ENCODE measurements at places on chromosomes 16 and 17.

DNA sequence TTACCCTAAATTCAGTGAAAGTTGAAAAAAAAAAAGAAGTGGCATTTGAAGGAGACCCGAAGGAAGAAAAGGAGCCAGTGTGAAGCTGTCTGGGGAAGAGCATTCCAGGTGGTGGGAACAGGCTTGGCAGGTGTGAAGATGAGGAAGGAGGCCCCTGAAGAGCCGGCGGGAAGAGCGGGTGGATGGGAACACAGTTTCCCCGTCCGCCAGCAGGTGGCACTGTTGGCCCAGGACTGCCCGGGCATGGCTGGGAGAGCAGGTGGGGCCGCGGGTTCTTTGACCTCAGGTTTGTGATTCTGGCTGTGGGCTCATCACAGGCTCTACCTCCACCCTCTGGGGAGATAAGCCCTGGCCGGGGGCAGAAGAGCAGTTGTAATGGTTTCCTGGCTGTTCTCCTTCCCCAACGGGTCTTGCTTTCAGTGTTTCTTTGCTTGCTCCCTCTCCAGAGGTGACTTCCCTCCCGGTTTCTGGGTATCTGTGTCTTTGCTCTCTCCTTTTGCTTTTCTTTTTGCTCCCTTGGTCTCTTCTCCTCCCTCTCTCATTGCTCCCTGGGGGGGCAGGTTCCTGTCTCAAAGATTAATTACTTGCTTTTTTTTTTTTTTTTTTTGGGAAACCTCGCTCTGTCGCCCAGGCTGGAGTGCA is 32.3 kb downstream of the RAP1GAP2 start:
- peak; percentile 83 for DNase-seq

DNA sequence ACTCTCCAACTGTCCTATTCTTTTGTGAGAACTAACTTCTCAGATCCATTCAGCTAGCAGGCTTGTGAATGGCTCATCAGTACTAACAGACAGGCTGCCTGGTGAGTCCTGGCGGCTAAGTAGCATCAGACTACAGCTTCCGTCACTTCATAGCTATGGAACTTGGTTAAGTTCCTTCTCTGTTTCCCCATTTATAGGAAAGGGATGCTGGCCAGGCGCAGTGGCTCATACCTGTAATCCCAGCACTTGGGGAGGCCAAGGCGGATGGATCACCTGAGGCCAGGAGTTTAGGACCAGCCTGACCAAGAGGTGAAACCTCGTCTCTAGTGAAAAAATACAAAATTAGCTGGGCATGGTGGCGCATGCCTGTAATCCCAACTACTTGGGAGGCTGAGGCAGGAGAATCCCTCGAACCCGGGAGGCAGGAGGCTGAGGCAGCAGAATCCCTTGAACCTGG is 49.9 kb upstream of the TANGO6 start:
- DNase-seq = no peak

DNA sequence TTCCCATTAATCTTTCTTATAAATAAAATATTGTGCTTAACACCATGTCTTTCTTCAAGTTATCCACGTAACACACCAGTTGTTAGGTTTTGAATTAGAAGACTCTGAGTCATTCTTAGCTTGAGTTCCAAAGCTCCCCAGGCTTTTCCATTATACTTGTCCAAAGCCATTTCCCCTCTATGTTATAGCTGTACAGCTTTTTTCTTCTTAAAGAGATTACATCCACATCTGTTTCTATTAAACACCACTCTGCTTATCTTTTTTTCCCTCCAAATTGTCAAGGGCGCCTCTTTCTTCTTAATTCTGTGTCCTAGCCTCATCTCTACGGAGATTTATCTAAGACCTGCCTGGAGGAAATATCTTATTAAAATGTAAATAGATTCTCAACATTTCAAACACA is 139.4 kb upstream of the CPHXL start:
- DNase-seq = no peak

- DNase-seq = no peak
Measured at GRCh38 chr16:54503011-54503855, 216.6 kb upstream of the IRX3 start.

GRCh38 chr16:67111951-67112444 is 2.3 kb downstream of the PHAF1 start:
- no peak for DNase-seq

- no peak for DNase-seq
Measured at GRCh38 chr17:5011928-5012327, 14.2 kb downstream of the KIF1C start.

DNA sequence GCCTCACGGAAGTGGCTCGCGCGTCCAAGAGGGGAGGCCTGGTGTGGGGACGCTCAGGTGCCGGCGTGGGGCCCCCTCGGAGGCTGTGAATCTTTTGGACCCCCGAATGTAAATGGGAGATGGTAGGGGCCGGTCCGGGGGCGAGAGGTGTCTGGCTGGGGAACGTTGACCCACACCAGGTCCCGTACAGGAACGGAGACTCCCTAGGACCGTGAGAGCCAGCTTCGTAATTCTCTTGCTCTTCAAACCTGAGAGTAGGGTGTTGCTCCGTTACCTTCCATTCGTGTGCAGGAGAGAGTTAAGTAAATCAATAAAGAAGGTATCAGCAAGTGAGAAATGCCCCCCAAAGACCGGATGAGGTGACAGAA is 481 bp downstream of the LYRM1 start:
- no peak for DNase-seq

DNA sequence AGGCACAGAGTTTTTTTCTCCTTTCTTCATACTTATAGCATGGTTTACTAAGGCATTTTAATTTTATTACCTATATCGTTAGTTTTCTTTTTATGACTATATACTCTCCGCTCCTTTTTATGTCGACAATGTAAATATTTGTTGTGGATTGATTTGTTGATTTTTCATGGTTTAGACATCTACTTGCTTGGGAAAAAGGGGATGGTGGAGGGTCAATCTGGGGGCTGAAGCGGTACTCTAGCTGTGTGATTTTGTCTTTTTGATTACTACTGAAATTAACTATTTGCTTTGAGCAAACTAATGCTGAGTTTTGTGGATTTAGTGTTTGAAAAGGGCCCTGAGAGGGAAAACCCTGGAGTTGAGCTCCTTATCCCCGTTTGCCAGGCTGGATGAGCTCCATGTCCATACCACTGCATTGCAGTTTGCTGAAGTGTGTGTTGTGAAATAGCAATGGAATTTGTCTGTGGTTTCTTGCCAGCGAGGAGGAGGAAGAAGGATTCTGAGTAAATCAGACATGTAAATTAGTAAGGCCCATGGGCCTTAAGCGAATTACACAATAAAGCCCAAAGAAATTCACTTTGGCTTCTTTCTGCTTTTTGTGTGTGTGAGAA is 72.0 kb downstream of the FTO start:
- no peak for DNase-seq

GRCh38 chr17:897970-898619 is 81.5 kb downstream of the NXN start:
- no peak for DNase-seq

DNA sequence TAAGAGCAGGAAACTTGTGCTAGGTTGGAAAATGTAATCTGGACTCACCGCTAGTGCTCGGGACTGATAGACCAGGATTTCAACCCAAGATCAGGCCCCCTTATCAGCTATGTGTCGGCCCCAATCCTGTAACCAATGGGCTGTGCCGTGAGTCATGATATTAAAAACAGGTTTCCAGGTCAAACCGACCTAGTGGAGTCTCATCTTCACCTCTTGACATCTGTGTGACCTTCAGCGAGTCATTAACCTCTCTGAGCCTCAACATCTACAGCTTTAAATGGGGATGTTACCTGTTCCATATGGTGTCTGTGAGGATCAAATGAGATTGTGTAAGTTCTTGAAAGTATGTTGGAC is 512 bp downstream of the PMM2 start:
- DNase-seq = no peak

- DNase-seq = no peak
Measured at GRCh38 chr16:733382-734207, 6.7 kb downstream of the HAGHL start.

GRCh38 chr17:8345951-8346665 is 6.5 kb downstream of the ODF4 start:
- DNase-seq = no peak

- no peak for DNase-seq
Measured at GRCh38 chr16:89484923-89485679, 5.3 kb downstream of the ANKRD11 start.

DNA sequence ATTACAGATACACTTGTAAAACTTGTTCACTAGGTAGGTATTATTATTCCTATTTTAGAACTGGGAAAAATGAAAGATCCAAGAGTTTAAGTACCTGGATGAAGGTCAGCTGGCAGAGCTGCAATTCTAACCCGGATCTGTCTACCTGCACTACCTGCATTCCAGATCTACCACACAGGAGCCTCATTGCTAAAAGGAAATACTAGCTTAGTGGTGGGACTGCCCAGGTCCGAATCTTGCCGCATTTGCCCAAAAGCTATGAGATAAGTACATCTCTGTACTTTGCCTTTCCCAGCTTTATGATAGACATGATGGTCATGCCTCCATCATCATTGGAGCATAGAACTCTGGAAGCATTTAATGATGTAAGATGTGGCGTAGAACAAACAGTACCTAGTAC is 36.8 kb upstream of the TEKT3 start:
- DNase-seq = no peak

DNA sequence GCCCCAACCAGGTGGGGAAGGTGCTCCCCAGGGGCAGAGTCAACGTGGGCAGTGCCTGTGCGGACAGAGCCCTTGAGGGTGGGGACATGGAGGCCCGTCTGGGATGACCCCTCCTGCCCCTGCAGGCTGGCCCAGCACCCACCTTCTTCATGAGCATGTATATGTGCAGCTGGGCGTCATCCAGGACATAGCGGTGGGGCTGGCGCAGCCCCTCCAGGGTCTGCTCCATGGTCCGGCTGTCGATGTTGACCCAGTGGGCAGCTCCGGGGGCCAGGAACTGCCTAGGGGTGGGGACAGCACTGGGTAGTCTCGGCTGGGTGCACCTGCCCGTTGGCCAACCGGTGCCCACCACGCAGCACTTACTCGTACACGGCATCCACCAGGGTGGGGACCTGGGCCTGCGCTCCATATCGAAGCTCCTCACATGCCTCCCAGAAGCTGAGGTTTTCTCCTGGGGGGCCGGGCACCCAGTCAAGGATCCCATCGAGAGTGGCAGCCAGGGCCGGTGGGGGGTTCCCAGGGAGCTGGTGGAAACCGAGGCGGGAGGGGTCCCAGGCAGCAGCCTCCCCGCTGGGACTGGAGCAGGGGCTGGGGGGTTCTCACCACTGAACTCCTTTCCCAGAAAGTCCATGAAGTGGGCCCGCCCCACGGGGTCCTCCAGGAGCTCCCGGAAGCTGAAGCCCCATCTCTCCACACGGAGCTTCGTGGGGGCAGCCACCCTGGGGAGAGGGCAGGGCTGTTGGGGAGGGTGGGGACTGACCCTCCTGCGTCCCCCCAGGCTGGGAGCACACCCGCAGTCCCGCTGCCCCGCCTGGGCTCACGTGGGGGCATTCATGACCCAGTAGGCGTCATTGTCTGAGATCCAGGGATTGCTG is 5.1 kb downstream of the RGS11 start:
- DNase-seq = no peak

DNA sequence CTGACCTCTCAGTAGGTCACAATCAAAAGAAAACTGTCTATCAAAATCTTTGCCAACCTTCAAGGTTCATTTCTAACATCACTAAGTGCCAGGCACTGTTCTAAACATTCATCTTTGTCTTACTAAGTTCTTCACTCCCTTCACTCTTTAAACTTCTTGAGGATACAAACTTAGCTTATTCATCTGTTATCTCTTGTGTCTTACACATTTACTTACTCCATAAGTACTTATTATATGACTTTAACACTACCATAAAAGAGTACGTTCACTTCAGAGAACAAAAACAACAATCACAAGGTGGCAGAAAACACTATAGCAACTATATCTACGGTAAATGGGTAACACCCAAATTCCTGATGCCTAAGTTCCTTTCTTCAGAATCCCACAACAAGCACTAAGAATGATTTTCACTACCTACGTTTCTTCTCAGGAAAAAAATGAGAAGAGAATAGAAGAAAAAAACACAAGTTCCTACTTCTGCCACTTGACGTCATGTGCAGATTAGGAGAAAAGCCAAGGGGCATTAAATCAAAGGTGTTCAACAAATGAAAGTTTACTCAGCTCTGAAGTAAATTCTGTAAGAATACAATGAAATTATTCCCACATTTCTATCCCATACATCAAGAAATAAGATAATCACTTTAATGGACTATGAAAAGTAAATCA is 29.2 kb downstream of the KANSL1 start:
- DNase-seq = no peak

DNA sequence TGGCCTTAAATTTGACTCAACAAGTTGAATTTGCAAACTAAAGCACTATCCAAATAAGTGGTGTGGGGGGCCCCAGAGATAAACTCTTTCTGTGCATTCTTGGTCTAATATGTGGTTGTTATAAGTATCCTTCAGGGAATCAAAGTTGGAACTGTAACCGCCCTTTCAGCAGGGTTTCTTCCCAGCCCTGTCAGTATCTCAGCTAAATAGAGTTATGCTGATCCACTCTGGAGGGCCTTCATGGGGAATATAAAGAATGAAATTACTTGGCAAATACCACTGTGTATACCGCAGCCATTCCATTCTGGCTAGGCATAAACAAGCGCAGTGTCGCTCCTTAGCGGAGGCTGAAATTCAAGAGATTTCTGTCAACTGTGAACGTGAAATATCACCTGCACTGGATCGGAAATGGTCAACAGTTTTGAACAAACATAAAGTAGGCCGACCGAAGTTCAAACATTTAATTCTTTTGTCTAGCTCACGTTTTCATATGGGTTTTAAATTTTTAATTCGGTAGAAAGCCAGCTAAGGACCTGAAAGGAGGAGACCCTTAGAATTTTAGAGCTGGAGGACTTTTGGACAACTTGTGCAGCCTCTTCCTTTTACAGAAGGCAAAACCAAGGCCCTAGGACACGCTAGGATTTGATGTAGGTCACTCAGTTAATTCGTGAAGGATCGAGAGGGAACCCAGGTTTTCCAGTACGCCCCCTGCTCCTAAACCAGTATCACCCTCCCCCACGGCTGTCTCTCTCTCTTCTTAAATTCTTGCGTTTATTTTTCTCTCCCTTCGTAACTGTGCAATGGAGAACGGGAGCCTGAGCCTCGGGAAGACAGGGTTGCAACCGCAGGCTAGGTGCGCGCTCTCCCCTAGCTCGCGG is 74.7 kb downstream of the CHD9 start:
- DNase-seq = no peak

DNA sequence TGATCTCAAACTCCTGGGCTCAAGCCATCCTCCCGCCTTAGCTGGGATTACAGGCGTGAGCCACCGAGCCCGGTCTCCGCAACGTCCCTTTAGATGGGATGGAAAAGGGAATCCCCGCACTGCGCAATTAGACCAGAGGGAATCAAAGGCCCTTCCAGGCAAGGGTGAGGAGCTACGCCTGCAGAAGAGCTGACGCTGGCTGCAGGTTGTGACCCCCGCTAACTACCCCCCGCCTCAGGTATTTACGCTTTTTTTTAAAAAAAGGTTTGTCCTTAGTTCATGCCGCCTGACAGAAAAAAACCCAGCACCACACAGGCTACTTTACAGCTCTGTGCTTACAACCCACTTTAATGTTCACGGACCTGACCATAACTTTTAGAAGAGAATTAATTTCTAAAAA is 26.9 kb downstream of the ZCCHC14 start:
- DNase-seq = no peak

- no peak for DNase-seq
Measured at GRCh38 chr17:14297161-14297851, 3.6 kb upstream of the HS3ST3B1 start.

- no peak for DNase-seq
Measured at GRCh38 chr16:57304169-57305061, 19.9 kb upstream of the PLLP start.

GRCh38 chr17:37043201-37043600 is 94.4 kb downstream of the AATF start:
- no peak for DNase-seq

GRCh38 chr17:80987941-80988461 is 3.6 kb upstream of the CHMP6 start:
- DNase-seq = no peak
